Stimulated activated CD4-positive, alpha-beta T cell treated with anti-CD3 and anti-CD28 coated beads, Interleukin-1b, Interleukin-23, amount 100 ng/mL, for 1 hour (primary cell): ENCODE measurements at places on chromosomes 2 and 18.

DNA sequence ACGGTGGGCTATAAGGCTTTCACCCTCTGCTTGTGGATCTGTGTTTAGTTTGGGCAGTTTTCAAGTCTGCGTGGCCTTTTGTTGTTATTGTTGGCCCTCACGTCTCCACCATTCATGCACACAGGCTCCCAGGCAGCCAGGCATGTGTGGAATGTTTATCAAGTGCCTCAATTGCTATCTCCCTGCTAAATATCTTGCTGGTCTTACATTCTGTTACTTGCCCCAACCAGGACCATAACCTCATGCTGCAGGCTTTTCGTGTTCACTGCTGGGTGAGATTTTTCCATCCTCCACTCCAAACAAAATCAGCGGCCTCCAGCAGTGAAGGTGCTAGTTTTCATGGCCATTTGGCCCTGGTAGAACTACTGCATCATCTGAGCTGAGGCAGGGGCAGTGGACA, 63.0 kb upstream of the DSC1 start:
- no peak for DNase-seq

DNA sequence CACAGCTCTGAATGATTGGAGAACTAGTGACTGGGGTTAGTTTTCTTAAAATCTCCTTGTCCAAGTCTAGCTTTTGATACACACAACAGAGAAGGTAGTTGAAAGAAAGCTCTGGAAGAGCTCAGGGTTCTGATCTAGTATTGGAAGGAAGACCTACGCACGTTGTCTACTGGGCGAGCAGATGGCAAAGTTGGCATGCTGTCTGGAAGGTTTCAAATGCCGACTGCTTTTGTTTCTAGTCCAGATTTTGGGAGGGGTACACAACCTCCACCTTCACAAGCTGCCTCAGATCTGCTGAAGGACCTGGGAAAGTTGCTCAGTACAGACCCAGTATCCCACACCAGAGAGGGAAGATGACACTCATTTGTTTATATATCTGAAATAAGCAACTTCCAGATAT, 507.3 kb downstream of the RNF144A start:
- no peak for DNase-seq

- no peak for DNase-seq
Observed at GRCh38 chr2:137369106-137369505, 595.2 kb upstream of the HNMT start.

DNA sequence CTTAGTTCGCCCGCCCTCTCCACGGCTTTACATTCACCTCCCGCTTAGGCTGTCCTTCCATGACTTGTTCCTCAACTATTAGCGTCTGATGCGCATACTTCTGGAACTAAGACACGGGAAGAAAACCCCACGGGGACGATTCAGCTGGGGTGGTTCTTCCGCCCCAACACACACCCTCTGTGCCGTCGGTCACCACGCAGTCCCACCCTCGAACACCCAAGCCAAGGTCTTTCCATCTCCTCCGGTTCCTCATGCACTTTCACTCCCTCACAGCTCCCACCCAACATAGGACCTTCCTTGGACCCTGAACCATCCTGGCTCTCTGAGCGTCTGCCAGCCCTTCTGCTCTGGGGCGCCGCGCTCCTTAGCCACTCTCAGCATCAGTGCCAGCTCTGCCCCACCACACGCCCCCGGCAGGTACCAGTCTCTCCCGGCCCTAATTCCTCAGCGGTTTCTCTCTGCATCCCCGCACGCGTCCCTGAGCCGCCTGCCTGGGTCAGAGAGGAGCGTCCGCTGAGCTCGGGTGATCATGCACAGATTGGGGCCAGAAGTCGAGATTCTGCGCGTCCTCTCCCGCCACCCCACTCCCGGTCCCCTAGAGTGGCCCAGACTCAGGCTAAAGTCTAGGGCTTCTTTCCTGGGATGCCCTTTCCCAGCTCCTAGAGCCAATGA, 522 bp upstream of the SRD5A2 start:
- DNase-seq, result no peak

GRCh38 chr2:10778724-10779115, 33.9 kb downstream of the PDIA6 start:
- no peak for DNase-seq

GRCh38 chr2:190205657-190206056, 114.0 kb downstream of the HIBCH start:
- DNase-seq, result no peak
